Daoy (cell line): ENCODE measurements at places on chromosomes 1 and 21. TPM values are rescaled to one million over a fixed set of nuclear protein-coding genes. Genes with fewer than 3 reads are reported as not detected.

DNA sequence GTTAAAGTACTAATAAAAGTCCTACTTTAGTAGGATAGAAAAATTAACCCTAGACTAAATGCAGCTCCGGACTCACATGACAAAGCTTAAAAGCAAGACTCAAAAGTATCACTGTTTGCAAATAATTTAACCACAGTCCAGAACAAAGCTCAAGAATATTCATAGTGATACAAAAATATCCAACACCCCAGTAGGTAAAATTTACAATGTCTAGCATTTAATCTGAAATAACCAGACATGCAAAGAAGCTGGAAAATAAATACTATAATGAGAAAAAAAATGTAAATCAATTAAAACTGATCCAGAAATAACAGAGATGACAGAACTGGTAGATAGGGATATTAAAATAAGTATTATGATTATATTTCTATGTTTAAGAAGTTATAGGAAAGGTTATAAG lies 67.0 kb downstream of the KIAA0319L start:
- no peak for DNase-seq

OR10Z1 gene
- not detected in 2 replicates for total RNA-seq

SAMSN1 gene
- 0.63 TPM in 1 of 2 replicates, not detected in the other for total RNA-seq

DNA sequence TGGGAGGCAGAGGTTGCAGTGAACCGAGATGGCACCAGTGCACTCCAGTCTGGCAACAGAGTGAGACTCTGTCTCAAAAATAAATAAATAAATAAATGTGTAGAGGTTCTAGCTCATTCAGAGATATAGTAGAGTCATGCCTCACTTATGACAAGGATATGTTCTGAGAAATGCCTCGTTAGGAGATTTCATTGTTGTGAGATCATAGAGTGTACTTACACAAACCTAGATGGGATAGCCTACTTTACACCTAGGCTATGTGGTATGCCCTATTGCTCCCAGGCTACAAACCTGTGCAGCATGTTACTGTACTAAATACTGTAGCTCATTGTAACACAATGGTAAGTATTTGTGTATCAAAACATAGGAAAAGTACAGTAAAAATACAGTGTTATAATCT lies 155.3 kb upstream of the JUN start:
- no peak for DNase-seq

GRCh38 chr21:25649146-25649545 lies 10.1 kb downstream of the JAM2 start:
- no peak for DNase-seq

DNA sequence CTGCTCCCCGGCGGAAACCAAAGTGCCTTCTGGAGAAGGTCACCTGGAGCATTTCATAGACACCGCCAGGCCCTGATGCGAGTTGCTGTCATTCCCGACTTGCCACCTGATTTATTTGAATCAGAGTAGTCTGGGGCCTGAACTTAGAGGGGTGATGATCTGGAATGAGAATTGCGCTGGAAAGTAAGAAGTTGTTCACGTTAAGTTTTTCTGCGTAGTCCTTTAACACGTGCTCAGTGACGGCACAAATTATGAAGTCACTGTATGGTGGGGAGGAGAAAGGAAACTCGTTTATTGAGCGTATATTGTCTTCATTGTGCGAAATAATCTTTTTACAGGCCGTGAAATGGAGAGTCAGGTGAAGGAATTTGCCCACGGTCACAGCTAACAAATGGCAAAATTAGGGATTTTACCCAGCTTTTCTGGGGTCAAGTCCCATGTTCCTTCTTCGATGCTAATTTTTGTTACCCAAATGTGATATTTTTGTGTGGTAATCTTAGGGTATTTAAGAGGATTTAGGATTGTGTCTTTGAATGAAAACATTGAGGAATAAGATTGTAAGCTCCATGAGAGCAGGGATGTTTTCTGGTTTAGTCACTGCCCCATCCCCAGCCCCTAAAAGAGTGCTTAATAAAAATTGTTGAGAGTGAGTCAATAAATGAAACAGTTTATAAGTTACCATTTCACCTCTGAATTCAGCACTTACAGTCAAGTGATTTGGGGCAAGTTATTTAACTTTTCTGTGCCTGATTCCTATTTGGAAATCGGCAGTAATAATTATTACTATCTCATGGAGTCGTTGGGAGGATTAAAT lies 46.4 kb upstream of the NBL1 start:
- peak; percentile 35 for DNase-seq

DNA sequence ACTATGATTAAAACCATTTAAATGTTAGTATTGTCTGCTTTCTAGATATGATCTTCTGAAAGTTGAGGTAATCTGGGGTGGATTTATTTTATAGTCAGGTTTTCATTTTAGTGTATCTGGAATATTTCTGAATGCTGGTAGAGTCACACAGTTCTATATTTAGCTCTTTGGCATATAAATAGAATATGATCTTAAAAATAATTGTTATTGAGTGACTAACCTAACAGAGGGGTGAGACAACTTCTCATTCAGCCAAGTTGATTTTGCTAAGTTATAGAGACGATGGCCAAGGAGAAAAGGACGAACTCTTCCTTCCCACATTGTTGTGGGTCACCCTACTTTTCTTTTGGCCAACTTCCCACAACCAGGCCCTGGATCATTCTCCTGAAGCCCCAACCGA lies 7.2 kb upstream of the MT1HL1 start:
- DNase-seq: no peak

DNA sequence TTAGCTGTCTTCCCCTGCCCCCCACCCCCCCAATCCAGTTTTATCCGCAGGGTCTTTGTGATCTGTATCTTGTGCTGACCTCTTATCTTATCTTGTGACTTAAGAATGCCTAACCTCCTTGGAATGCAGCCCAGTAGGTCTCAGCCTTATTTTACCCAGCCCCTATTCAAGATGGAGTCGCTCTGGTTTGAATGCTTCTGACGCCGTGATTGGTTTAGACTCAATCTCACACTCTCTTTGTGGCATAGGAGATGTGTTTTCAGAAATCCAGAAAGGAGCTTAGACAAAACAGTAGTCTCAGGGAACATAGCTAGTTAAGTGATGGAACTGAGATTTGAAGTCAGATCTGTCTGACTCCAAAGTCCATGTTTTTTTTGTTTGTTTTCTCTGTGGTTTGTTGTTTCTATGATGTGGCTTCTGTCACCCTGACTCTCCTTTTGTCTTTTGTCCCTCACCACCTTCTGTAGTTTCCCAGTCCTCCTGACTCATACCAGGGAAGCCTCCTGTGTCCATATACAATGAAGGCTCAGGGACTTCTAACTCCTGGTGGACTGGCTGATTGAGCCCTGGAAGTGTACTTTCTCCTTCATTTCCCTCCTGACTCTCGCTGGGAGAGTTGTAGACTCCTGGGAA lies 18.1 kb upstream of the USP24 start:
- peak; percentile 68 for DNase-seq

NPHP4 gene
- total RNA-seq: 3.9 and 5.3 TPM in 2 replicates

DNA sequence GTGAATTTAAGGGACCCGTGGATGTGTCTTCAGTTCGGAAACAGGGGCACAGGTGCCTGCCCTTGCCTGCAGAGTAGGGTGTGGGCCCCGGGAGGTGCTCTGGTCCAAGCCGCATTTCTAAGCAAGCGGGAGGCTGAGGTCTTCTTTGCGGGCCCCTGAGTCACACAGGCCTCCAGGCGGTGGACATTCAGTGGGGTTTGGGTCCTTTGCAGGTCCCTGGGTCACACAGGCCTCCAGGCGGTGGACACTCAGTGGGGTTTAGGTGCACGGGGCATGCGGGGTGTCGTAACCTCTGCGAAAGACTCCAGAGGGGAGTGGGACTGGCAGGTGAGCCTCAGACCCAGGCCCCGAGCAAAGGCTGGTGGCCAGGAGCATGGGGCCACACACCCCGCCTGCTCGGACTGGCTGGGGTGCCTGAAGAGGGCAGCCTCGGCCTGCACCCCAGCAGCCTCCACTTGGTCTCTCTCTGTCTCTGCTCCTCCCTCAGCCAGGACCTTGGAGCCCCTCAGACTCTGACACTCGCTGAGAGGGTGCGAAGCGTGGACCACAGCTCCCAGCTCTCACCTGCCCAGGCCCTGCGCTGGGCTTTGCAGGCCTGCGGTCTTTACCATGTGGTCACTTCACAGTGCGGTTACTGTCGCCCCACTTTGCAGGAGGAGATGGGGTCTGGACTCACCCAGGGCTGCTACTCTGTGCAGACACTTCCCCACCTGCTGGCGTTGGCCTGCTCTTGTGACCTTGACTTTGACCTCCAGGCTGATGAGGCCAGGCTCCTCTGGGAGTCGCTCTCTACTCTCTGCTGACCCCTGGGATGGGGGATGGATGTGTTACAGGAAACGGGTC lies 6.0 kb upstream of the AGPAT3 start:
- no peak for DNase-seq

AURKAIP1 gene
- 267 and 308 TPM in 2 replicates for total RNA-seq

DNA sequence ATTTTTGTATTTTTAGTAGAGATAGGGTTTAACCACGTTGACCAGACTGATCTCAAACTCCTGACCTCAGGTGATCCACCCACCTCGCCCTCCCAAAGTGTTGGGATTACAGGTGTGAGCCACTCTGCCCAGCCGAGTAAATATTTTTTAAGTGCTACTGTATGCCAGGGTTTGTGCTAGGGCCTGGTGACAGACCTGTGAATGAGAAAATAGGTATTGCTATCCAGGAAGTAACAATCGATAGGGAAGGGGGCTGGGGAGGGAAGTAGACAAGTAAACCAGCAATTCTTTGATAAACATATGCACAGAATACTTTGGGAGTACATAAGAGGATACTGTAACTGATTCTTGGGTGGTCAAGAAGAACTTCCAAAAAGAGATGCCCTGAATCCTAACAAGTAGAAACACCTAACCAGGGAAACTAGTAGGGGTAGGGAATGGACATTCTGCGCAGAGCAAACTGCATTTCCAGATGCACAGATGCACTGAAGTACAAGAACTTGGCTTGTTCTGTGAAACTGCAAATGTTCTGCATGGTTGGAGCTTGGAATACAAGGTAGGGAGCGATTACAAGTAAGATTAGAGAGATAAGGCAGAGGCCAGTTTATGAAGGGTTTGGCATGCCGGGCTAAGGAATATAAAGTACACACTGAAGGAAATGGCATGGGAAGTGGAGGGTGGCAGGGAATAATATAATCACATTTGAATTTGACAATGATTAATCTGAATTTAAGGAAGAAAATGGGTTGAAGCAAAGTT lies 19.0 kb upstream of the DOCK7 start:
- DNase-seq: no peak

CORT gene
- 0.51 TPM in 1 of 2 replicates, not detected in the other for total RNA-seq

DNA sequence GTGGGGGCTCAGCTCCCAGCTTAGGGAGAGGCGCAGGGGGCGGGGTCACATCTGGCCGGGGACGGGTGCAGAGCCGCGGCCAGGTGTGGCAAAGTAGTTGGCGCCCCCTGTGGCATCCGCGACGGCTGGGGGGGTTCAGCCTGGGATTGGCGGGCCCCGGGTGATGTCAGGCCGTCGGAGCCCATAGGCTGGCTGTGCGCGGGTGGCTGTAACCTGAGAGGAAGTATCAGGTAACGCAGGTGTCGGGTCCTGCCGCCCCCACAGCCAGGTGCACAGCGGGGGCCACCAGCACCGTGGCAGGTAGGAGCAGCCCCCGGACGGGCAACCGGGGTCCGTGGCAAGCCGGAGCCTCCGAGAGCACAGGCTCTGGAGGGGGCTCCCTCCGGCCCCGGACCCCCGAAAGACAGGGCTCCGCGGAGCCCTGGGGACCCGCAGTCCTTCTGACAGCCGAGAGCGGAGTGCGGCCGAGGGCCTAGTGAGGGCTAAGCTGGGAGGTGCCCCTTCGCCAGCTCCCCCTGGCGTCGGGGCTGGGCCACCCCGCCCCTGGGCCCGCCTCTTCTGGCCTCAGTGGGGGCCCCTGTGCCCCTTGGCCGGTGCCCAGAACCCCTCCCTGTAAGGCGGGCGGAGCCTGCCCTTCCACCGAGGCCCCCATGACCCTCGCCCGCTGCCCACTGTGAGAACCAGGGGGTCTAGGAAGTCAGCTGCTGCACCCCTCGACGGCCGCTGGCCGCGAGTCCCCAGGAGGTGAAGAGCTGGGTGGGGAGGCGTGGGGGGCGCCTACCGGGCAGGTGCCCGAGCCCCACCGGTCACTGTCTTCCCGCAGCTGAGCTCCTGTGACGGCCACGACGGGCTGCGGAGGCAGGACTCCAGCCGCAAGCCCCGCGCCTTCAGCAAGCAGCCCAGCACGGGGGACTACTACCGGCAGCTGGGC lies 17.9 kb downstream of the TNFRSF25 start:
- no peak for DNase-seq

- peak; percentile 26 for DNase-seq
Measured at GRCh38 chr1:245380790-245381535, 226.2 kb downstream of the KIF26B start.

GRCh38 chr1:204663644-204664383 lies 21.7 kb downstream of the LRRN2 start:
- DNase-seq: no peak

TIE1 gene
- total RNA-seq: 37.1 and 50.3 TPM in 2 replicates

DNA sequence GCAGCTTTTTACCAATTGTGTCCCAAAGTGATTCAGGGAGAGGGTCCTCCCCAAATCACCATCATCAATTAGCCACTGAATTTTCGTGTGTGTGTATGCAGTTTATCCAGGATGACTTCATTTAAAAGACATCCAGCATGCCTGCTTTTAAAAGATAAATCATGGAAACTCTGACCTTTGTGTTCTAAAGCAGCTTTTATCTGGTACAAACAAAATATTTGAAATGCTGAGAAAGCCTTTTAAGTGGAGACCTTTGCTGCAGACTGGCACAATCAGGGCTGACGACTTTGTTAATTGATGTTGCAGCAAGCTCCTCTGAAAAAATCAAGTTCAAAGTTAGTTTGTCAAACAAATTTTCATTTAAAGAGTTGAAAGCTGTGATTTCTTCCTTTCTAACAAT lies 104.7 kb downstream of the PCP4 start:
- DNase-seq: no peak

DNA sequence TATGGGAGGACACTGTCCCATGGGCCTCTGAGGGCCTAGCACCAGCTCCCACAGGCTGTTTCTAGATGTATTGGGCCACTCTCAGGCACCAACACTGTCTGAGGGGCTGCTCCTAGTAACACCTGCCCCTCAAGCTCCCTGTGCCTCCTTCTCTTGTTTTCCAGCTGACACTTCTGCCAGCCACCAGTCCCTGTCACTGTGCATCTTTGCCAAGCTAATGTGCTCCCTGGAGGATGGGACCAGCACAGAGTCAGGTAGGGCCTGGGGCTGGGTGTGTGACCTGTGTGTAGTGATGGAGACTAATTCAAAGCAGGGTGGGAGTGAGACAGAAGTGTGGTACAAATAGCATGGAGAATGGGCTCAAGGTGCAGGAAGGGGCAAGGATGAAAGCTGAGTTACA lies 29.4 kb upstream of the MAGOH start:
- no peak for DNase-seq

GRCh38 chr21:41960386-41960785 lies 6.6 kb upstream of the C2CD2 start:
- DNase-seq: no peak

GRCh38 chr1:84889437-84889836 lies 3.6 kb downstream of the LPAR3 start:
- no peak for DNase-seq

GRCh38 chr1:54287801-54288211 lies 87.8 kb downstream of the MRPL37 start:
- peak; percentile 33 for DNase-seq
